ENCODE measurements at places on chromosomes 13 and 19.

GRCh38 chr19:56252699-56253422 lies 19.7 kb upstream of the EDDM13 start:
- DNase-seq, result peak; percentile 33

DNA sequence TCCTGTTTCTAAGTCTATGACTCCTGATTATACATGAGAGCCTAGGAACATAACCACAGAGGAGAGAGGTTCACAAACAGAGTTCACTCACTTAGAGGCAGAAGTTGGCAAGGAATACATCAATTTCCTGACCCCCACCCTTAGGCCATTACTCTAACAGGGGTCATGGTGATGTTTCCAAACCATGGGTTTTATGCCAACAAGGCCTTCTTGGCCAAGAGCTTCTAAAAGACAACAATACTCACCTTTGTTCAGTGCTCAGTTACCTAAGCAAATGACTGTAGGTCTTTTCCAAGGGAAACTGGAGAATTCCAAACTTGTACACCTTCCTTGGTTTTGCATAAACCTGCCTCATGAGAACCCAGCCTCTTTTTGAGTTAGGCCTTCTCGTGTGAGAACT lies 52.6 kb downstream of the ERICH4 start:
- no peak for DNase-seq

- DNase-seq, result no peak
Observed at GRCh38 chr13:77719128-77719527, 21.6 kb downstream of the SLAIN1 start.

DNA sequence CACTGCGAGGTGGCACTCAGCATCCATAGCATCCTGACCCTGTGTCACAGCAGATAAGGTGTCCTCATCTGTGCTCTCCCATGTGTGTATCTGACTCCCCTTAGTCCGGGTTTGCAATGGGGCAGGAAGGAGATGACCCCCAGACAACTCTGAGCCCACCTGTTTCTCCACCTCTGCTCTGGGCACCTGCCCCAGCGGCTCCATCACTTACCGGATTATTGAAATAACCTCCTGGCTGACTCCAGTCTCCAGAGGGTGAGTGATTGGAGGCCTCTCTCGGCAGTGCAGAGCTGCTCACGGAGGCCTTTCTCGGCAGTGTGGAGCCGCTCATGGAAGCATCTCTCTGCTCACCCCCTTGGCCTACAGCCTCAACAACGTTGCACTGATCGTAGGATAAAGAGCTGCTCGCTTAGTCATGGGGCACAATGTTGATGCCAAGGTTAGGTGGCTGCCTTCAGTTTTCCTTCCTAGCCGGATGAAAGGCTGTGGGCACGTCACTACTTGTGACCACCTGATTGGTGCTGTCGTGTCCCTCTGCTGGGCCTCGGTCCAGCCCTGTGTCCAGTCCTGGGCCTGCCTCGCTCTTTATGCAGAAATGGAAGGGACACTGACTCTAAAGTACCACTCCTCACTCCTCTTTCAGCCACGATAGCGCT lies 67.6 kb downstream of the TEX29 start:
- no peak for DNase-seq

- no peak for DNase-seq
Observed at GRCh38 chr13:63093907-63094469, 1678.3 kb upstream of the PCDH20 start.

All from activated effector memory CD4-positive, alpha-beta T cell treated with Interleukin-2 at 50 U/mL for 16 hours (primary cell).